WERI-Rb-1 (cell line): ENCODE measurements at places on chromosomes 16 and 17.

DNA sequence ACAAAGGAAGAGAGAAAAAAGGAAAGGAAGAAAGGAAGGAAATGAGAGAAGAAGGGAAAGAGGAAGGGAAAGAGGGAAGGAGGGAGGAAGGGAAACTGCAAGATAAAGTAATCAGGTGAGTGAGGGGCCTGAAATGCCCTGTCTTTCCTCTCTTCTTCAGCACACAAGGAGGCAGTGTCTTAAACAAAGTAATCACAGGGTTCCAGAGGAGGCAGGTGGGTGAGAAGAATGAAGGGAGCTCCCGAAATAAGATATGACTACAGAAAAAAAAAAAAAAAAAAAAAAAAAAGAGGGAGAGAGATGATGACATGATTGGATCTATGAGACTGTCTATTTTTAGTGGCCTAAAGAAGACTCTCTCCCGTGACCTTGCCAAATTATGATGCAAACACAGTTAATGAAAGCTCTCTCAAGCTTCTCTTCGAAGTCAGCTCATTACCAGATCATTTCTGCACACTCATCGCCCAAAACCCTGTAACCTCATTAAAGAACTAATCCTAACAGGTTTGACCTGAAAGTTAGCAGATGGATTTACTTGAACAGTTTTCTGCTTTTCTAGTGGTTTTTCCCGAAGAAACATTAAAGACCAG is 53.6 kb downstream of the CDH11 start:
- DNase-seq: no peak

GRCh38 chr17:40312893-40313667 is 4.1 kb downstream of the RARA start:
- DNase-seq: no peak

DNA sequence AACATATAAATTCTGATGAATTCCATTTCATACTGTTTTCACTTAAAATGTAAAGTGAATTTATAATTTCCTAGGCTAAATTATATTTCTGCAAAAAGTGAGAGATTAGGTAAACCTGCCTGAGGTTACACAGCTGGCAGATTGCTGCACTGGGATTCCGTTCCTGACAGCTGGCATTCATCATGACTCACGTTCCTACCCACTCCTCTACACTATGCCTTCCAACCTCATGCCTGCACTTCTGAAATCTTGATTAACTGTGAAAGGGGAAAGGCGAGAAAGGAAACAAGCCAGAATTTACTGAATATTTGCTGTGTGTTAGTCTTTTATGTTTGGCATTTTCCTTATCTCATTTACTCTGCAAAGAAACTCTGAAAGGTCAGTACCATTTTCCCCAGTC is 73.3 kb upstream of the MON1B start:
- DNase-seq: no peak

- DNase-seq: no peak
Observed at GRCh38 chr17:7493941-7494340, 9.8 kb downstream of the POLR2A start.

- DNase-seq: no peak
Observed at GRCh38 chr16:87196661-87197060, 120.5 kb downstream of the C16orf95 start.

- DNase-seq: no peak
Observed at GRCh38 chr17:16872351-16873173, 99.4 kb downstream of the TNFRSF13B start.

- no peak for DNase-seq
Observed at GRCh38 chr16:5715155-5715554, 617.6 kb upstream of the EEF2KMT start.

GRCh38 chr16:67562526-67562917 is at the start of gene CTCF:
TSS of gene CTCF (plus strand) at chr16:67562526. CDS start at chr16:67610833, 48,307 bp downstream.
- DNase-seq: peak; percentile 83

GRCh38 chr17:10251212-10251948 is 53.0 kb upstream of the GAS7 start:
- DNase-seq: no peak

DNA sequence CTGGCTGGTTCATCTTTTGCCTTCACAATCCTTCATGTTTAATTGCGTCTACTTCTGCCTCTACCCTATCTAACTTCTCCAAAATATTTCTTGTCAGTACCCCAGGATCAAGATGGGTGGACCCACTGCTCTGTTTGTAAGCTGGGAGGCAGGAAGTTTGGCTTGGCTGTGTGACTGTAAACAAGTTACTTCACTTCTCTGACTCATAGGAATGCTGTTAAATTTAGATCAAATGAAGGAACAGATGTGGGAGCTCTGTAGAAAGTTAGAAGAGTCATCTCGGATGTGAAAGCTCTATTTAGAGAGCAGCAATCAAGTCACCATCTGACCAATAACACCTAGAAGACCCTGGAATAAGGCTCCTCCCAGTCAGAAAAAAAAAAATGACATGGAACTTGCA is 55.2 kb upstream of the MRTFB start:
- DNase-seq: no peak

DNA sequence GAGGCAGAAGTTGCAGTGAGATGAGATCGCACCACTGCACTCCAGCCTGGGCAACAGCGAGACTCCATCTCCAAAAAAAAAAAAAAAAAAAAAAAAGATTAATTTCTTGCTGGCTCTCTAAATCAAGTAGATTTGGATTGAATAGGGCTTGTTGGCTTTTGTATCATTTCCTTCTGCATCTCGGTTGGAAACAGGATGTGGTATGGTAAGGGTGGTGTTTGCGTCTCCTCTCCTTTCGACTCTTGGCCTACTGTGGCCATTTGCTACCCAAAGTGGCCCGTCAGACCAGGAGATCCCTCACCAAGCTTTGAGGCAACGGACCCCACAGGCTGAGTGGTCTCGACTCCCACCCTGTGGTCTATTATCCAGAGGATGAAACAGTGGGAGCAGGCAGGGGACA is 168.0 kb upstream of the IRX3 start:
- no peak for DNase-seq

DNA sequence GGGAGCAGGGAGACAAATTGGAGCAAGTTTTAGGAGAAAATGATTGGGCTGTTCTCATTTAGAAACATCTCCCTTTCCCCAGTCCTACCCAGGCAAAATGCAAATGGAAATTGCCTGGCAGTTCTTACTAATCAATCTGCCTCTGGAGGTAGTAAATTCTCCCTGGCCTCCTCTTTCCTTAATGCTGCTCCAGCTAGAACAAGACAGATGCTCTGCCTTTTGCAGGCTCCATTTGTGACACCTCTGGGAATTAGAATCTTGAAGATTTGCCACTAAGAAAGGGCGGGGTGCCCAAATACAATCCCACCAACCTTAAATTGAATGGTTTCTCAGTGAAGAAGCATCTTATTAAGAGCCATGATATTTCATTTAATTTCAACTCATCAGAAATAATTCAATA is 377.7 kb upstream of the CDH11 start:
- DNase-seq: no peak
